ENCODE measurements at places on chromosomes 5 and 9. TPM values are rescaled to one million over a fixed set of nuclear protein-coding genes. Genes with fewer than 3 reads are reported as not detected.

The C9 gene
- total RNA-seq, result not detected

The DNM1 gene
- total RNA-seq, result 3.2 TPM

The SCGB3A2 gene
- not detected for total RNA-seq

The WNT8A gene
- not detected for total RNA-seq

The PHAX gene
- 24.2 TPM for total RNA-seq

The CDHR2 gene
- 0.35 TPM for total RNA-seq

The STK32A gene
- total RNA-seq, result 0.28 TPM

The PROB1 gene
- total RNA-seq, result 56.1 TPM

GRCh38 chr9:125189011-125189360 is 617 bp downstream of the PPP6C start:
- peak; percentile 34 for DNase-seq

DNA sequence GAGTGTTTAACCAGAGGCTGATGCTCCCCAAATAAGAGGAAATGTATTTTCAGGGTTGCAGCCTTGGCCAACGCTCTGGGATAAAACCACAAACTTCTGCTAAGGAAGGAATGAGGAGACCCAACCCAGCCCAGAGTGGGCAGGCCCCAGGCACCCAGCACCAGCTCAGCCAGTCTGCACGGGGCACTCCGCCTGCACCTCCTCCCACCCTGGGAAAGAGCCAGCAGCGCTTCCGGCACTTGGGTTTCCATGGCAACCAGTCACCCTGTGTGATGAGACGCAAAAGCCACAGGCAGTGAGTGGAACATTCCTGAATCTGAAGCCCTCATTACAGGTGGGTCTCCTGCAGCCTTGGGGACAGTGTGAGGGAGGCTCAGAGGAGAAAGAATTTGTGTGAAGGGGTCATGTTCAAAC is 85.2 kb upstream of the ZBTB43 start:
- DNase-seq, result peak; percentile 81

DNA sequence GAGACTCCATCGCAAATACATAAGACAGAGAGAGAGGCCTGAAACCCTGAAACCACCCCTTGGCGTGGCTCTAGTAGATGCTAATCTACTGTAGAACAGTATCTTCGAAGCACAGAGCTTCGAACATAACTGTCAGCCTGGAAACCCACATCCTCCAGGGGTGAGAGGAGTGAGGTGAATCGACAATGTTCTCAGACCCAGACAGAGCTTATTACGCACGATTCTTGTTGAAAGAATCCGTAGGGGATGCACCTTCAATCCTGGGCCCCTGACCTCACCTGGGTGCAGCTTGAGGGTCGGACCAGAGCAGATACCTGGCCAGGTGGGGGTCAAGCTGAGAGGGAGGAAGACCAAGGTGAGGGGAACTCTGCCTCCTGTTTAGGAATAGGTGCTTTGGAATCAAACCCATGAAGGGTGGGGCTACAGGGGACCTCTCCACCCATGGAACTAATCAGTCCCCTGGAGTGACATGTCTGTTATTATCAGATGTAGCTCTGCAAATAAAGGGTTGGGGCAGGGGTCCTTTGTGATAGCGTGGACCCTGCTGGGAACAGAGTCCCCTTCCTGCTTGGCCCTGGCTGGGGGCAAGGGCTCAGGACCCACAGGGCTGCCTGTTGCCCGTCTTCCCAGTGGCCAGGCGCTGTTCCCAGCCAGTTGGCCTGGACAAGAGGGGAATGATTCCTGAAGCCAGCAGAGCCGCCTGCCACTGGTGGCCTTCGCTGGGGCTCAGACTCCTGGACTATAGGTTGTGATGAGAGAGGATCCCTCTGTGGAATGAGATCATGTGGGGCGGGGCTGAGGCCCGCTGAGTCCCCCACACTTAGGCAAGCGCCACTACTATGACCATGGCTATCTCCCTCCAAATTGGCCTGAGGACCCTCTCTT is 41.2 kb downstream of the DBH start:
- DNase-seq, result no peak

DNA sequence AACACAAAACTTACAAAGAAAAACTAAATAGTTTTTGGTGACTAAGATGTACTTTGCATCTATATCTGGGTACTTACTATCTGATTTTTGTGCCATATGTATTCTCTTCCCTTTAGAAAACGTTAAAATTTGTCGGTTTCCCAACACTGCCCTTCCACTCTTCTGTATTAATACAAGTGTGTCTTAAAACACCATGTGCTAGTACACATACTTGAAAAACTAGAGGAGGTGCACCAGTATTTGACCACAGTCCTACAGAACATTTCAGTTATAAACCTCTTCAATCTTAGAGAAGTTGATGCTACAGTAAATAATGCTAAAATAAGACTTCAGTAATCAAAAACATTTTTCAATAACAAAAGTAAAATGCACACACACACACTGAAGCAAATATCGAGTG is 251.2 kb downstream of the EFNA5 start:
- DNase-seq, result no peak

DNA sequence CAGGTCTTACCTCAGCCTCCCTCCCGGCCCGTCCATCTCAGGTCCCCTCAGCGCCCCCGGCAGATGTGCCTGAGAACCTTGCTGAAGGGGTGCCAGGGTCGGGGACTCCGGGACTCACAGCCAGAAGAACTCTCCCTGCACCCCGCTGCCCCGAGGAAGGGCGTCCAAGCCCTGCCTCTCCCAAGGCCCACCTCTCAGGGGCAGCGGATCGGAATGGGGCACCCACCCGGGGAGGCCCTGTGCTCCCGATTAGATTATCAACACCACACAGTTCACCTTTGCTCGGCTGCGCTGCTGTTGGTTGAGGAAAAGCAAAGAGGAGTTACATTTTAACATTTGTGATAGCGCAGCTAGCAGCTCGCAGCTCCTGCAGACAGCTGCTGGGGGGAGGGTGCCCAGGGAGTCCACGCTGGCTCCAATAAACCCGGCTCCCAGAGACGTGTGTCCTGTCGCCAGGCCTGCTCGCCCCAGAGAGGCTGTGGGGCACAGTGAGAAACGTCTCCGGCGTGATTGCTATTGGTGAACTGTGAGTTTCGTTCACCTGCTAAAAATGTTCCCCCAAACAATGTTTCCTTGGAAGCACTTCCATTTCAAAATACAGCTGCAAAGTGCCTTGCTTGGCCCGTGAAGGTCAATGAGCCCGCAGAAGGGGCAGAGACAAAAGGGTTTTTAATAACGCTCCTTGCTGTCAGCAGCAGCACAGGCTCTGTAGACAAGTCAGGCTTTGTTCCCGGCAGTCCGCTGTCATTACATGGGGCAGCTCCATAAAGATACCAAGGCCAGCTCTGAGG is 18.6 kb upstream of the SLC6A19 start:
- no peak for DNase-seq

GRCh38 chr9:92769286-92769685 is 4.7 kb upstream of the BICD2 start:
- no peak for DNase-seq

- no peak for DNase-seq
These were observed 212.6 kb upstream of the ACTBL2 start for GRCh38 chr5:57695179-57695578.

GRCh38 chr5:126098330-126099017 is 324.7 kb upstream of the GRAMD2B start:
- DNase-seq, result no peak

DNA sequence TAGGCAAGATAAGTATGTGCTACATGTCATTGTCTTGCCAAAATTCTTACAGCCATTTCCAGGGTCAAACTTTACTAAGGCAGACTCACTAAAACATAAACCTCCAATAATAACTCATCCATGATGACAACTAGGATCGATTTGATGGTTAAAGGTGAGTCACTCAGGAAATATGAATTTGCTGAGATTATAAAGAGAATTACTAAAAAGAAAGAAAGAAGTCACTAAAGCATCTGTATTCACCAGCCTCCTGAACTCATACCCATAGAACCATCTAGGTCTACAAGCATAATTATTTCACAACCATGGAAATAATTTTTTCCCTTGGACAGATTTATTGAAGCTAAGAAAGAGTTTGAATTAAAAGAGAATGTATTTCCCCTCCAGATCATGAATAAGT is 258.6 kb downstream of the TLE1 start:
- DNase-seq, result no peak

DNA sequence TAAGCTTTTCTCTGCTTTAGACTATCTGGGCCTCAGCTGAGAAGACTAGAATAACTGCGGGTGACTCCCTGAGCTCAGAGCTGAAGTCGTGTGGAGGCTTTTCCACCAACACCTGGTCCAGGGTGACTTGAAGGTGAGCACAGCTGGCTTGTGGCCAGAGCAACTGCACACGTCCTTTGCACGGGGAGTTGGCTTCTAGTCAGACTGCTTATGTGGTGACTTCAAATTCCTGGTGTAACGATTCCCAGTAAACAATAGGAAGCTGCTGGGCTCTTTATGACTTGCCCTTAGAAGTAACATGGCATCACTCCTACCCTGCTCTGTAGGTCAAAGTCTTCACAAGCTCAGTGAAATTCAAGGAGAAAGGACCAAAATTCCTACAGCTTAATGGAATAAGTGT is 800.6 kb upstream of the CDH6 start:
- DNase-seq, result no peak

- no peak for DNase-seq
These were observed 331.6 kb upstream of the SLC30A5 start for GRCh38 chr5:68762201-68762600.

DNA sequence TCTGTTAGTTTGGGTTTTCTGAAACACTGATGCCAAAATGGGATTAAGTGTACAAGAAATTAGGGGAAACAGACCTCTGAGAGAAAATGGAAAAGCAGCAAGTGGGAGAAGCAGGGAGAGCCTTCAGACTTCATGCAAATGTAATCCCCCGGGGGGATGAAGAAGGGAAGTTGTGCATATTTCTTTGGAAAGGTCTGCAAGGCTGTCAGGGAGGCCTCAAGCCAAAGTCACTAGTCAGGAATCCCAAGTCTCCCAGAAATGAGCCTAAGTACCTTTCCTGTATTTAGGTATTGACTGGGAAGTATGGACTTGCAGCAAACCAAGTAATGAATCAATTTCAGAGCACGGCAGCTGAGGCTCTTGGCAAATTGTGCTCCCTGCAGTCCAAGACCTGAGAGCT is 2.2 kb downstream of the FTMT start:
- no peak for DNase-seq

- no peak for DNase-seq
These were observed 242.1 kb downstream of the HSPA4 start for GRCh38 chr5:133293960-133294359.

GRCh38 chr9:121383715-121384114 is 13.7 kb upstream of the STOM start:
- no peak for DNase-seq

DNA sequence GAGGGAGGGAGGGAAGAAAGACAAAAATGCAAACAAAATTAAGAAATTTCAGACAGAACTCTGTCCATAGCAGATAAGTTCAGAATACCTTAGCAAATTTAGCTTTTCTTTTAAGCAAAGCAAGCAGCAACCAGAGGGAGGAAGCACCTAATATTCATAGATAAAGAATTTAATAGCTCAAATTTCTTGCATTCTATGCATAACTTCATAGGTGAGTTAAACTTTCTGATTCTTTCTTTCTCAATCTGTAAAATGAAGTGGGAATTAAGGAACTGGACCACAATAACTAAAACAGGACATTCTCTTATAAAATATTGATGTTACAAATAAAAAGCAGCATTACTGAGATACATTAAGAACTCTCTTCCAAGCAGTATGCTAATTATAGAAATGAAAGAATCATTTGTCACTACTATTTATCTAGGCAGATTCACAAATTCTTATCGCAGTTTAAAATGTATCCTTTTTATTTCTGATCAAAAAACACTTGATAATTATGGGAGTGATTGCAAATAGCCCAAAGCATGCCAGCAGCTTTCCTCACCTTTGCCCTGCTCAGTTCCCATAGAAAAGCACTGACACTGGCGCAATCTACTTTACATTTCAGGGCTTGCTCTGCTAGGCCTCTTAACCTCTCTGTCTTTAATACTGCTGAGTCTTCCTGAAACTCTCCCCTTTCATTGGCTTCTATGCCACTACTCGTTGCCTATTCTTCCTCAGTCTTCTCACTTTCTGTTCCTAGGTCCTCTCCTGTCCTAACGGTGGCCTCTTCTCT is 341.8 kb downstream of the PIK3R1 start:
- no peak for DNase-seq

DNA sequence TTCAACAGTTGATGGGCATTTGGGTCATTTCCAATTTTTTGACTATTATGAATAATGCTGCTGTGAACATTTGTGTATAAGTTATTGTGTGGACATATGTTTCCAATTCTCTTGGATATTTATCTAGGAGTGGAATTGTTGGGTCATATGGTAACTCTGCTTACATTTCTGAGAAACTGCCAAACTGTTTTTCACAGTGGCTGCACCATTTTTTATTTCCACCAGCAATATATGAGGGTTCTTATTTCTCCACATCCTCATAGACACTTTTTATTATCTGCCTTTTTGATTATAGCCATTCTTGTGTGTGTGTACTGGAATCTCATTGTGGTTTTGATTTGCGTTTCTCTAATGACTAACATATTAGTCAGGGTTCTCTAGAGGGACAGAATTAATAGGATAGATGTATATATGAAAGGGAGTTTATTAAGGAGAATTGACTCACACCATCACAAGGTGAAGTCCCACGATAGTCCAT is 14.7 kb upstream of the MED27 start:
- DNase-seq, result no peak

GRCh38 chr5:139575751-139576150 is 14.6 kb downstream of the UBE2D2 start:
- no peak for DNase-seq

GRCh38 chr5:174773371-174773770 is 49.0 kb downstream of the MSX2 start:
- no peak for DNase-seq

DNA sequence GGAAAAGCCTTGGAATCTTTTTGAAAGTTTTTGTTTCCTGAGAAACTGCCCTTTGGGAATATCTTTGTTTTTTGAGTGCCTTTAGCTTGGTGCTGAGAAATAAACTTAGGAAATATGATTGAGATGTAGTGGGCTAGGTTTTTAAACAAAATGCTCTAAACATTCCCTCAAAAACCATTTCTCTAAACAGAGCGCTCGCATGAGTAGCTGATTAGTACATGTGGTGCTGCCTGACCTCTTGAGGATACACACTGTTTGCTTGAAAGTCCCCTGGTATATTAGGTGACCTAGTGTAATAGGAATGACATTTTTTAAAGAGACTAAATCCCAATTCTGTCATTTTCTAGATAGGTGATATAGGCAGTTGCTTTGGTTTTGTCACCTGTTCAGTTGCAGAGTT is 132.3 kb downstream of the ADAMTSL1 start:
- no peak for DNase-seq
